Osteocyte (in vitro differentiated cells): ENCODE measurements at places on chromosomes 3 and 15.

DNA sequence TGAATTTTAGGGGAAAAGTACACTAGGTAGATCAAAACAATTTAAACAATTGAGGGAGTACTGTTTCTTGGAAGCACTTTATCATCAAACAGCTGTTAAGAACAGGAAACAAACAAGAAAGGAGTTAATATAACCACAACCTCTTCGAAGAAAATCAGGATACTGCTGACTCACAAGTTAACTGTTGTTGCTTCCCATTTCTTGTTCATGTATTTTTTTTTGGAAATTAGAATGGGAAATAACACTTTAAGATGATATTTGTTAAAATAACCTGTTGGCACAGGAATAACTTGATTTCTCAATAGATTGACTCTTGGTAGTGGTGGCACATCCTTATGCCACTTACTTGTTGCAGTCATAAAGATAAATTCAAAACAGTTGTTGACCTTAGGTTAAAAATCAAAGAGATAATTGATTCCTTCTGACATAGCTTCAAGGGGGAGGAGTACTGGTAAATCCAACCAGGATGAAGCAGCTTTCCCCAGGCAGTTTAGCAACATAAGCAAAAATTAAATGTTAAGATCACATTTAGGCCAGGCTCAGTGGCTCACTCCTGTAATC is 3.3 kb downstream of the BNIP2 start:
- no peak for DNase-seq

DNA sequence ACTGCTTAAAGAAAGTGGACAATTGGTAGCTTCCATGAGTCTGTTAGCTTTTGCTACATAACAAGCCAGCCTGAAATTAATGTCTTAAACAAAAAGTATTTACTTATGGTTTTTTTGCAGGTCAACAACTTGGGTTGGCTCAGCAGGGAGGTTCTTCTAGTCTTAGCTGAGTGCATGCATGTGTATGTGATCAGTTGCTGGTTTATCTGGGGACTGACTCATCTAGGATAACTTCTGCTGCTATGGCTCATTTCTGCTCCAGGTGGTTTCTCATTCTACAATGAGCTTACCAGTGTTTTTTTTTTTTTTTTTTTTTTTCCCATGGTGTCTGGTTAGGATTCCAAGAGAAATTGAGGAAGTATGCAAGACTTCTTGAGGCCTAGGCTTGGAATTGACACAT is 244.7 kb downstream of the NSUN3 start:
- DNase-seq, result no peak

GRCh38 chr3:177069514-177070329 is 127.6 kb downstream of the TBL1XR1 start:
- no peak for DNase-seq

GRCh38 chr3:158775426-158776410 is 26.1 kb upstream of the MFSD1 start:
- DNase-seq, result no peak

- no peak for DNase-seq
These were observed 404.8 kb downstream of the GRM7 start for GRCh38 chr3:7265736-7266135.

GRCh38 chr15:35038626-35039451 is 46.3 kb downstream of the NANOGP8 start:
- DNase-seq, result no peak

- DNase-seq, result no peak
These were observed 87.8 kb downstream of the CHL1 start for GRCh38 chr3:284322-284721.

GRCh38 chr3:126528419-126528799 is 4.5 kb downstream of the CHST13 start:
- no peak for DNase-seq
